ENCODE measurements at places on chromosomes 7 and 10.

- H3K4me3 ChIP-seq, result no peak overlapping the region
- H3K4me1 ChIP-seq, result no peaks in the 10 kb centered on the region
- H3K36me3 ChIP-seq, result no peaks in the 10 kb centered on the region
- no peak overlapping the region for H3K27ac ChIP-seq
- DNase-seq, result no peak
Measured at GRCh38 chr7:95545007-95545615, 51.2 kb downstream of the PDK4 start.

GRCh38 chr7:99112097-99112496 lies 31.8 kb downstream of the SMURF1 start:
- H3K27ac ChIP-seq, result no peak overlapping the region
- peaks cover 10% of the 10 kb centered on the region for H3K36me3 ChIP-seq
- H3K4me3 ChIP-seq, result no peak overlapping the region
- DNase-seq, result peak; percentile 56
- peaks cover 29% of the 10 kb centered on the region for H3K4me1 ChIP-seq

GRCh38 chr7:131568970-131569369 lies 12.5 kb upstream of the PODXL start:
- H3K27ac ChIP-seq, result no peak overlapping the region
- H3K4me1 ChIP-seq, result no peaks in the 10 kb centered on the region
- DNase-seq, result no peak
- no peaks in the 10 kb centered on the region for H3K36me3 ChIP-seq
- no peaks in the 10 kb centered on the region for H3K27me3 ChIP-seq
- no peak overlapping the region for H3K4me3 ChIP-seq

DNA sequence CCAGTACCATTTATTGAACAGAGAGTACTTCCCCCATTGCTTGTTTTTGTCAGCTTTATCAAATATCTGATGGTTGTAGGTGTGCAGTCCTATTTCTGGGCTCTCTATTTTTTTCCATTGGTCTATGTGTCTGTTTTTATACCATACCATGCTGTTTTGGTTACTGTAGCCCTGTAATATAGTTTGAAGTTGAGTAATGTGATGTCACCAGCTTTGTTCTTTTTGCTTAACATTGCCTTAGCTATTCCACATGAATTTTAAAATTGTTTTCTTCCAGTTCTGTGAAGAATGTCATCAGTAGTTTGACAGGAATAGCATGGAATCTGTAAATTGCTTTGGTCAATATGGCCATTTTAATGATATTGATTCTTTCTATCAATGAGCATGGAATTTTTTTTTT lies 140.5 kb upstream of the RHOBTB1 start:
- DNase-seq, result no peak
- no peak overlapping the region for H3K27ac ChIP-seq
- H3K4me3 ChIP-seq, result no peak overlapping the region
- H3K4me1 ChIP-seq, result no peaks in the 10 kb centered on the region
- peaks cover 2% of the 10 kb centered on the region for H3K27me3 ChIP-seq

DNA sequence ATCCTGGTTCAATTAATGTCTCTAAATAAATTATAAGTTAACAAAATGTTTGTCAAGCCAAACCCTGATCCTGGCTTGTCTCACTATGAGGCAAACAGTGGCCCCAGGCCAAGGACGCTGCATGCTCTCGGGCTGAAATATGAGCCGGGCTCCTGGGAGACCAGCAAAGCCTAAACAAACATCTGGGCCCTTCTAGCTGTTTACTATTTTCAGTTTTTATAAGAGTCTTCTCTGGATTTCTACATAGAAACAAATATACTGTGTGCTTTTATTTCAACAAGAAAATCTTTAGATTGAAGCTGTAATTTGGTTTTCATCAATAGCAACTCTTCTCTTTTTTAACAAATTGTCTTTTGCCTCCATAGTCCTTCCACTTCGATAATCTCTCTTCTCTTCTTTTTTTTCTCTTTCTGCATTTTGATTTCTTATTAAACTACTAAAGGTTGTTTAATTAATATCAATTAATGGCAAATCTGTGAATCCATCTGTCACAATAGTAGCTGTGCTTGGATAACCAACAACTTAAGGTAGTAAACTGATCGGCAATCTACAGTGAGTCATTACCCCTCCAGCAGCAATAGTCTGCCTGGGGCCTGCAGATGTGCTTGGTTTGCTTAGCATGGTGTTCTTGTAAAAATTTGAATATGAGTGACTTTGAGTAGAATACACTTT lies 83.3 kb upstream of the DNAJC1 start:
- no peaks in the 10 kb centered on the region for H3K36me3 ChIP-seq
- DNase-seq, result no peak
- H3K27me3 ChIP-seq, result peaks cover 3% of the 10 kb centered on the region
- H3K4me3 ChIP-seq, result no peak overlapping the region
- no peaks in the 10 kb centered on the region for H3K4me1 ChIP-seq

GRCh38 chr7:42285383-42285824 lies 48.4 kb upstream of the GLI3 start:
- DNase-seq, result no peak
- H3K27me3 ChIP-seq, result no peaks in the 10 kb centered on the region
- H3K27ac ChIP-seq, result no peak overlapping the region
- H3K4me3 ChIP-seq, result no peak overlapping the region

Measured in activated CD4-positive, alpha-beta T cell treated with anti-CD3 and anti-CD28 coated beads, Interleukin-2, amount 10 ng/mL, durations not matched to agents 24 days and 14 days (primary cell).